Stimulated activated effector memory CD8-positive, alpha-beta T cell treated with anti-CD3 and anti-CD28 coated beads, Interleukin-12 subunit alpha, Interleukin-12 subunit beta, amount 100 ng/mL, for 72 hours (primary cell): ENCODE measurements at places on chromosomes 2 and 18.

GRCh38 chr2:207630491-207630890, 5.3 kb upstream of the METTL21A start:
- DNase-seq: no peak

- no peak for DNase-seq
These were observed 299.4 kb downstream of the AGAP1 start for GRCh38 chr2:235793163-235793752.

DNA sequence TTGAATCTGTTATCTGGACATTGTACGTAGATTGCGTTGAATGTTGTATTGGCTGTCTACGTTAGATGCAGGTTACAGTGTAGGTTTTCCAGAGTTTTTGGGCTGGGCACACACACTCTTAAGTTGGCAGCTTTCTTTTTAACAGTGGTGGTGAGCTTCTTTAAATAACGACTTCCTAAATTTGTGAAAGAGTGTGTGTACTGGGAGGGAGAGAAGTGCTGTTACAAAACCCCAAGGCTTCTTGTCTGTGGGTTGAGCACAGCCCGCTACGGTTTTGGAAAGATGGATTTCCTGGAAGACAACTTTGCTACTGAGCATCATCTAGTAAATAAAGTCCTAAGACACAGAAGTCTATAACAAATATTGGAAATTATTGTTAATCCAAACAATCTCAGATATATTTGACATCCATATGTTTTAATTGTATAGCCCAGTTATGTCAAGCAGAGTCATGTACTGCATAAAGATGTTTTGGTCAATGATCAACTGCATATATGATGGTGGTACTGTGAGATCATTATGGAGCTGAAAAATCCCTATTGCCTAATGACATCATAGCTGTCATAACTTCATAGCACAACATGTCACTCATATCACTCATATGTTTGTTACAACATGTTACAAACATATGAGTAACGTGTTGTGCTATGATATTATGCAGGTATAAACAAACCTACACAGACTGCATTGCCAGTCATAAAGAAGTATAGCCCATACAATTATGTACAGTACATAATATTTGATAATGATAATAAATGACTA, 7.9 kb upstream of the THUMPD2 start:
- no peak for DNase-seq

- DNase-seq: no peak
These were observed 19.0 kb upstream of the MYO1B start for GRCh38 chr2:191226196-191226595.

- DNase-seq: no peak
These were observed 91.8 kb upstream of the ST6GAL2 start for GRCh38 chr2:106977717-106978116.
